Omental fat pad (tissue), 4 donors: ENCODE measurements at places on chromosomes 11 and 22.

DNA sequence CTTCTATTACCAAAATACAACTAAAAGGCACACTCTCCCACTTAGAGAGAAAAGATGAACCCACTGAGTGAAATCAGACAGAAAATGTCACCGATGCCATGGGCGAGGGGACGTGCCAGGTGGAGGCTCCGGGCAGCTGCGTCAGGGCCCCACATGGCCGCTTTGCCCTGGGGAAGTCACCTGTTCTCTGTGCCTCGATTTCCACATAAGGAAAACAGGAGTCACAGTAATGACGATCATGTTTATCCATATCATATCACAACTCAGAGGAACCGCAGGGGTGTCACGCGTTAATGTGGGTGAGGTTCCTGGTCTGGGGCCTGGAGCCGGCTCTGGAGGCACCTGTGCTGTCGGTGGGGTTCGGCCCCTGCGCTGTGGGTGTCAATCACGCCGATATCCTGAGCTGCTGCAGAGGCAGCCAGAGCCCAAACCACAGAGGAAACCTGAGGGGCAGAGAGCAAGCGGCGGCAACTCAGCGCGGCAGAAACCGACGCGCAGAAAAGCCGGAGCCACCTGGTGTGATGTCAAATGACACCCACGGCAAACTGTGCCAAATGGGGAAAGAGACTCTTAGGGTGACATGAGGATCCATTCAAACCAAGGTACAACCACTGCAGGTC, 243.7 kb downstream of the BRD1 start:
- no peak for DNase-seq

DNA sequence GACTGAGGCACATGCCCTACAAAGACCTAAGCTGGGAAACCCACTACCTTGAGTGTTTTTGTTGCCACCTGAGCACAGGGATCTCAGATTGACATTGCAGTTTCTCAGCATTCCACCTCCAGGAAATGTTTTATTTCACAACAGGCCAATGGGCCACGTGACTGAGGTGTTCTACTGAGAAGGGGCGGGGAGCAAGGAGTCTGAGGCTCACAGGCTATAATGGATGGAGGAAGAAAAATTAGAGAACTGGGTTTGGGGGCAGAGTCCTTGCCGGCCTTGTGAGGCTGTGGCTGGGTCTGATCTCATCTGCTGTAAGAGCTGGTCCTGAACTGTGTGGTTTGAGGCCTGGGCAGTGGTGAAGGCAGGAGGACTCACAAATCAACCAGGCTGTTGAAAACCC, 40.7 kb downstream of the ZNF202 start:
- no peak for DNase-seq

- DNase-seq = no peak
These were observed 13.3 kb downstream of the MPST start for GRCh38 chr22:37032535-37033460.

- DNase-seq = no peak
These were observed 215.0 kb upstream of the E2F8 start for GRCh38 chr11:19455731-19456130.

- no peak for DNase-seq
These were observed 80.0 kb upstream of the EIF3D start for GRCh38 chr22:36608987-36609386.

DNA sequence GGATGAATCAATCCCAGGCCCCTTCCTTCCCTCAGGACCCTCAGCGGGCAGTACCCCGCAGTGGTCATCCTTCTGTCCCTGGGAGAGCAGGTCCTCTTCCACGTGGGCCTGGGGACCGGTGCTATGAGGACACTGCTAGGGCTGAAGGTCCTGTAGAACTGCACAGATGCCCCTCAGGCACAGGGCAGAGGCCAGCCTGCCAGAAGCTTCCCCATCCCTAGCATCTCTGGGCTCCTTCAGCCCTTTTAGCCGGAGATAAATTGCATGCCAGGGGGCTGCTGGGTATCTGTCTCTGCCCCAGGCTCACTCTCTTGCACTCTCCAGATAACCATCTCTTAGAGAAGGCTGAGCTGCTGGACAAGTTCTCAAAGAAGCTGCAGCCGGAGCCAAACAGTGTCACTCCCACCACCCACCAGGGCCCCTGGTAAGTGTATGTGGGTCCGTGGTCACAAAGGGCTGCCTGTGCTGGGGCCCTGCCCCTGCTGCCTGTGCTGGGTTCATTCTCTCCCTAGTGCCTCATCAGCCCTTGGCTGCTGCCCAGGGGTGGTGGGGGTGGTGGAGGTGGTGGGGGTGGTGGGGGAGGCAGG, 2.3 kb downstream of the ATG16L2 start:
- no peak for DNase-seq

DNA sequence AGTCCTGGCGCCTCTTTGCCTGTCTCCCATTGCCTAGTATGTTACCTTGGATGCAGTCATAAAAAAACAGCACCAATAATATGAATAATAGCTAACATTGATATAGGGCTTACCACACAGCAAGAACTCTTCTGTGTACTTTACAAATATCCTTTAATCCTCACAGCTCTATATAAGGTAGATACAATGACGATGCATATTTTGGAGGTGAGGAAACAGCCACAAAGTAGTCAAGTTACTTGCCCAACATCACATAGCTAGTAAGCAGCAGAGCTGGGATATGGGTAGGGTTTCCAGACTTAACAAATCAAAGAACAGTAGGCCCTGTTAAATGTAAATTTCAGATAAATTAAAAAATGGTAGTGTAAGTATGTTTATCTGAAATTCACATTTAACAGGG, 128.8 kb downstream of the ST3GAL4 start:
- no peak for DNase-seq

GRCh38 chr11:102990145-102990544, 34.6 kb upstream of the MMP13 start:
- DNase-seq = no peak

DNA sequence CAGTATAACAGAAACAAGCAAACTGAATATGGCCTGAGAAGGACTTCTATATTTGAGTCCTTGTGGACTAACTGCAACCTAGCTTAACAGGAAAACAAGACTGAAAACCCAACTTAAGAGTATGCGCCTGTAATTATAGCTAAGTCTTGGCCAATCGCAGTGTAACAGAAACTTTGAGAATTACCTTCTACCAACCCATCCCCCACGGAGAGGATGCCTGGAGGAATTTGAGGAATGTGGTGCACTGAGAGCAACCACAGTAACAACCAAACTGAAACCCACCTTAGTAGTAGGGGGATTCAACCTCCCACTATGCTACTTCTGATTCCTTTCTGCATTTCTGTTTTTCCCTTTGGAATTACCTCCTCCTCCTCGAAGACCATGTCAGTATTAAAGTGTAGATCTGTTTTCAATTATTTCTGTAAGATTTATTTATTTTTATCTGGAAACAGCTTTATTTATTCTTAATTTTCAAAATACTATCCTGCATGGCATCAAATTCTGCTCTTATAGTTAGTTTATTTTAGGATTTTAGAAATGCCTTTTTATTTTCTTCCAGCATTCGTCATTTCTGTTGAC, 393.6 kb downstream of the KCNA4 start:
- no peak for DNase-seq

DNA sequence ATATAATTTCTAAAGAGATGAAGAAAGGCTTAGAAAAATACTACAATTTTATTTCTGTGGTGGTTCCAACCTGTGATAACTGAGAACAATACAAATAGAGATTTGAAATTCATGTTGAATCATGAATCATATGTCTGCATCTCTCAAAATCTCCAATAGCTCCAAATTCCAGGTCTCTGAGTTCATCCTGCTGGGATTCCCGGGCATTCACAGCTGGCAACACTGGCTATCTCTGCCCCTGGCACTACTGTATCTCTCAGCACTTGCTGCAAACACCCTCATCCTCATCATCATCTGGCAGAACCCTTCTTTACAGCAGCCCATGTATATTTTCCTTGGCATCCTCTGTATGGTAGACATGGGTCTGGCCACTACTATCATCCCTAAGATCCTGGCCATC, at the start of gene OR56B1:
Gene OR56B1 (plus strand): TSS at position 53 of the 400 bp plus-strand sequence. CDS start 69 bp downstream, at position 122.
- no peak for DNase-seq

DNA sequence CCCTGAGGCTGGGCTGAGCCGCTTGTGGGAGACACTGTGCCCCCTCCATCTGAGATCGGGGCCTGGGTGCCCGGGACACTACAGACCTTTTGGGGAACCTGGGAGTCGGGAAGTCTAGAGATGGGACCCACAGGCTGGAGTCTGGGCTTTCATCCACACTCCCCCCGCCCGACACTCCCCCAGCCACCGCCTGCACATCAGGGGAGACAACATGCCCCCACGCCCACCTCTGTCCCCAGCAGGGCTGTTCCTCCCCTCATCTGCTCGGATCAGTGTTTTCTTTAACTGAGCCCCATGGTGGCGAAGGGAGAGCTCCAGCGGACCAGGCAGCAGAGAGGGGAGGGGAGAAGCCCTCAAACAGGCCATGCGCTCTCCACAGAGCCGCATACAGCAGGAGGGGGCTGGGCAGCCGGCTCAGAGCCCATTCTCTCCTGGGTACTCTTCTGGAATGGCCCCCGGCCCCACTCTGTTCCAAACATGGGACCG, 174.7 kb downstream of the IGLL1 start:
- DNase-seq = no peak

- DNase-seq = no peak
These were observed 35.0 kb upstream of the OR9G4 start for GRCh38 chr11:56783448-56784041.

- DNase-seq = no peak
These were observed 13.7 kb downstream of the APBB1 start for GRCh38 chr11:6405052-6405667.

DNA sequence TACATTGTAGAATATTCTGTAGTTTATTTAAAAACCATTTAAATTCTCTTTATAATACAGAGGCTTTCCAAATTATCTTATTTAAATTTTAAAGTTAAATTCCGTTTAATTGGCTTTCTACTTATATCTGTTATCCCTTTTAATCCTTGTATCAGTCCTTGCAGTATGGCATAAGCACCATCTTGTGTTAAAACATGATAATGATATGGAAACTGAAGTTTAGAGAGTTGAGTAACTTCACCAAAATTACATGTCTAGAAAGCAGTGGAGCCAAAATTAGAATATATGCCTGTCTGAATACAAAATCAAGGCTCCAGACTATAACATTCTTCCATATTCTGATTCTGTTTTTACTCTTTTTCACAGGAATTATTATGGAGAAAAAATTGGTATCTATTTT, 57.0 kb downstream of the ANO5 start:
- no peak for DNase-seq

- DNase-seq = no peak
These were observed 22.7 kb downstream of the CBX7 start for GRCh38 chr22:39129746-39130145.

DNA sequence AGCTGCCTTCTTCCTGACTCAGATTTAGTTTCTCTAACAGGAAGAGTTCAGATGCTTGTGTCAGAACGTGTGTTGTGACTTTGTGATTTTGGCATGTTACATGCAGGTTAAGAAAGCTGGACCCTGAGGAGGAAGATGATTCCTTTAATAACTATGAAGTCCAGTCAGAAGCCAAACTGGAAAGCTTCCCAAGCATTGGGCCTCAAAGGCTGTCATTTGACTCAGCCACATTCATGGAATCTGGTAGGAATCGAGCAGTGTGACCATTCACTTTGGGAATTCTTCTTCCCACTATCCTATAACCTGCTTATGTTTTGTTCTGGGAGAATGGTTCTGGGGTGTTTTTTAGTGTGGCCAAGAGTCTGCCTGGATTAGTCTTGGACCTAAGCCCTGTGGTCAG, 48.0 kb downstream of the CABIN1 start:
- no peak for DNase-seq

DNA sequence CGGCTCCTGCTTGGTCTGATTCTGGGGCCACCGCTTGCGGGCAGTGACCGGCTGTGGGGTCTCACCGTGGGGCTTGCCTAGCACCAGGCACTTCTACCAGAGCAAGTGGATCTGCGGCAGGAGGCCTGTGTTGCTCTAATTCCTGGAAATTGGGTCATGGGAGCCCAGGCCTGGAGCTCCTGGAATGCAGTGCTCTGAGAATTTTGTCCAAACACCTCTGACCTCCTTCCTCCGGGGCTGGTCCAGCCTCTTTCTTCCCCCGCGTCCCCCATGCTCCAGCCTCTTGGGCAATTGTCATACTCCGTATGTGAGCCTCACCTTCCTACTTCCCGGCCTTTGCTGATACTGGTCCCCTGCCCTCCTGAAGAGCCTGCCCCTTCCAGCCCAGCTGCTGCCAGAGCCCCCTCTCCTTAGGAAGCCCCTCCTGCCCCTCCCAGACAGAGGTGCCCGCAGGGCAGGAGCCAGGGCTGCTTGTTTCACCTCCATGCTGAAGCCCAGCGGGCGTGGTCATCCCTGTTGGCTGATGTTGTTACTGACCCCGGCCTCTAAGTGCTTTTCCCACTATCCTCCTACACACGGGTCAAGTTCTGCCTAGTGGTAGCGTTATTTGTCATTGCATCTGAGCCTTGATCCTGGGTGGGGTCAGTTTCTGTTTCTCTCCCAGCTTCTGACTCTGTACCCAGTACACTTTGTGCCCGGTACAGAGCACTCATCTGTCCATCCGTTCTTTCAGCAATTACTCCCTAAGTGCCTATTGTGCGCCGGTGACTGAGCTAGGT, 9.6 kb downstream of the MGAT3 start:
- no peak for DNase-seq

DNA sequence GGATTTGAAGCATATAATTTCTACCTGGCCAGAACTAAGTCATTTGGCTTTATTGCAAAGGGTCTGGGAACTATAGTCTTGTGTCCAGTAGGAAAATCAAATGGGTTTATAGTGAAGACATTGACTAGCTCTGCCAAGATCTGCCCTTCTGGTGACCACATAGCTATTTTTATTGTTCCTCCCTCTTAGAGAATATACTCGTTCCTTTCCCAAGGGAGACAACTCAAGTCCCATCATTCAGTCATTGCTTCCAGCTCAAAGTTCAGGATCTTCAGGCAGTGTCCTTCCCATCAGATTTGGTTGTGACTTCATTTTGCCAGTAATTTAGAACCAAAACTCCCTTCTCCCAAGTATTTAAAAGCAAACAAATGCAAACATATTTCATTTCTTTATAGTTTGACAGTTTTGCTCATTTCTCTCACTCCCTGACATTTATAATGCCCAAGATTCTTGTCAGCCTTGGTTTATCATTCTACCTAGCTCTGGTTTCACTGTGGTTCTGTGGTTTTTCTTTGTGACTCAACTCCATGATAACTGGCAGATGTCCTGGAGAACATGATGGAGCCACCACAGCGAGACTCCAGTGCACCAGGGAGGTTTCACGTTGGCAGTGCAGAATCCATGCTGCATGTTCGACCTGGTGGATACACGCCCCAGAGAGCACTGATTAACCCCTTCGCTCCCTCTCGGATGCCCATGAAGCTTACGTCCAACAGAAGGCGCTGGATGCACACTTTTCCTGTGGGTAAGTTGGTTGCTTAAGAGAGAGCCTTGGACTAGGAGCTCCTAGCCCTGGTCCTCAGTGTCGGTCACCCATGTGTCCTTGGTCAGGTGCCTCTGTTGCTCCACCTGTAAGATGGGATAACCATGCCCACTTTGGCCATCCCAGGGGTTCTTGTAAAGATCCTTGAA, 64.9 kb downstream of the DEPDC5 start:
- DNase-seq = no peak

DNA sequence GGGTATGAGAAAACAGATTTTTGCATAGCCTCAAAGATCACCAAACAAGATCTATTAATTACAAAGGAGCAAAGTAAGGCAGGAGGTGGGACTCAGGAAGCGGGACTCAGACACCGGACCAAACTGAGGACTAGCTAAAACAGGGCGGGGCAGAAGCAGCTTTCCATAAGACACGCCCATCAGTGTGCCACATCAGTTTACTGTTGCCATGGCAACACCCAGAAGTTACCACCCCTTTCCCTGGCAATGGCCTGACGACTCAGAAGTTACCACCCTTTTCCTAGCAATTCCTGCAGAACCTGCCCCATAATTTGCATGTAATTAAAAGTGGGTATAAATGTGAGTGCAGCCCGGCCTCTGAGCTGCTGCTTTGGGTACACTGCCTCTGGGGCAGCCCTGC, 173.9 kb downstream of the SHANK2 start:
- no peak for DNase-seq

GRCh38 chr22:50118557-50119168, 28.9 kb downstream of the MOV10L1 start:
- DNase-seq = peak; percentile 38
